ENCODE measurements at places on chromosomes 6 and 20.

GRCh38 chr6:32129297-32130088, 595 bp downstream of the FKBPL start:
- DNase-seq = no peak

DNA sequence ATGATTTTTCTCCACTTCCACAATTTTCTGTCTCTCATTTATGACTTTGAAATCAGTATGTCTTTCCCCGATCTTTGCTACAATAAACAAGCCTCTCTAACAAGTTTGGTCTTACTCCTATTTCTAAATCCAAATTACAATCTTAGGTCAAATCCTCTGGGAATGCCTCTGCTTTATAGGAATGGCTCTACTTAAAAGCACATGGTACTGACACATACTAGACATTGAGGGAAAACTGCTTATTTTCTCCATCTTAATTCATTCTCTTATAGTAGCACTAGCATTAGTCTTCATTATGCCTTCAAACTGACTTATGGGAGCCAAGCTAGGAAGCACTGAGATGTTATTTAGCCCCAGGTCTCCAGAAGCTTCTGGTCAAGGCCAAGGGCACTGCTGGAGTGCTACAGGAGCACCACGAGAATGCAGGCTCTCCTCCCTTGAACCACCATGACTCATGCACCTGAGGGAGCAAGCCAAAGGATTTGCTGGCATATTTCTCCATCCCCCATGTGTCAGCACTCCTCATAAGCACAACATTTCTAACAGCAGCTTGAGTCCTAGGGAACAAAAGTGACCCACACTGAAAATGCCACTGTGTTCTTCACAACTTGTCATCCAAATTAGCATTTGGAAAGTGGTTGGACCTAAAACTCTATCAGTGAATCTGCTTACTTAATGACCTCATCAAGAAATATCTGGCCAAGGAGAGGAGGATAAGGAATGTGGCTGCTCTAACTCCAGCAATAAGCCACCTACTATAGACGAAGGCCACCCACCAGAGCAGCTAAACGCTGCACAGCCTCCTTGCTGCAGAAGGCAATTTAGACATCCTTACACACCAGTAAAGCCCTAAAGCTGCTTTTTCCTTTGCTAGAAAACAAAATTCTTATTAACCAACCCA, 156.8 kb upstream of the KCNQ5 start:
- no peak for DNase-seq

- DNase-seq = no peak
Measured at GRCh38 chr6:11015102-11015501, 29.0 kb downstream of the ELOVL2 start.

- no peak for DNase-seq
Measured at GRCh38 chr20:3042625-3043024, 797 bp upstream of the GNRH2 start.

DNA sequence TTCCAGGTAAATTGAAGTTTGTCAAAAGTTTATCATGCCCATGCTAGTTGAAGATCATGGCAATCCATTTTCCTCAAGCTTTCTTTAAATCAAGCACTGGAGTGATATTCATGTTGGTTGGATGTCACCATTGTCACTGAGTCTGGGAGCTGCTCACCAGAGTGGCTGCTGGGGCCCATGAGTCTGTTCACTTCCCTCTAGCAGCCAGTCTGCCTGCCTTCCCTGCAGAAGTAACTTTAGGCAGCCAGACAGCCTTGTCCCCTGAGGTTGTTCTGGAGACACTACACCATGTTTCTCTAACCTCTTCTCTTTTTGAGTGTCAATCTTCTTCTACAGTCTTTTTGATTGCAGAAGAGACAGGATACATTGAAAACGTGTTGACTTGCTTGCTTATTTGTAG, 5.5 kb downstream of the SIRT5 start:
- no peak for DNase-seq

DNA sequence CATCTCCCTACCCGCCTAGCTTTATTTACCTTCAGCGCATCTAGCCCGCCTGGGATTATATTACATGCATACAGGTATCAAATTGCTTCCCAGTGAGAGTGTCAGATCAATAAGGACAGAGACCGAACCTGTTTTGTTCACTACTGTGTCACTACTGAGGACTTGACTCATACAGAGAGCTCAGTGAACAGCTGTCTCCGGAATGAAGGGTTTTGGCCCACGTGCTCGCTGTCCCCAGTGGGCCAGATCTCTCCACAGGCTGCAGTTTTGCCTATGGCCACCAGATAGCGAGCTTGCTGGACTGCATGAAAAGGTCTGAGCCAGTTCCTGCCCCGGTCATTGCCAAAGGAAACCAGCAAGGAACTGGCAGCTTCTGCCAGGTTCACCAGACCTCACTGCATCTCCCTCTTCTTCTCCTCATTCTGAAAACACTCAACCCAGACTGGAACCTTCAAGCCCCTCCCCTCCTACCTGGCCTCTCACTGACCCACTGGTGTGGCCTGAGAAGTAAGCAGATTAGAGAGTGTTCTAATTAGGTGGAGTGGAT, 150.8 kb downstream of the ZMYND8 start:
- no peak for DNase-seq

DNA sequence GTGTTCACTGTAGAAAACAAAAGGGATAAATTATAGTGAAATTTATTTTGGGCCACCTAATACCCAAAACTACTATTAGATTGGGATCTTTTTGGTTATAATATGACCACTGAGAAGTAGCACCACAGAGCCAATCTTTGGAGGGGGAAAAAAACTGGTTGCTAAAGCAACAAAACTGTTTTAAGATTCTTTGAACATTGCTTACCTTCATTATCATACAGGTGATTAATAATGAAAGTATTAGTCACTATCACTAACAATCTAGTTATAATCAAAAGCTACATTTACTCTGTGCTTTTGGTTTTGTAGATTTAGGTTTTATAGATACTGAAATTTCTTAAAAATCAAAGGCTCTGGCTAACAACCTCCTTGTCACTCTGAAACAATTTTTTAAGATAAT, 31.7 kb downstream of the STX7 start:
- no peak for DNase-seq

DNA sequence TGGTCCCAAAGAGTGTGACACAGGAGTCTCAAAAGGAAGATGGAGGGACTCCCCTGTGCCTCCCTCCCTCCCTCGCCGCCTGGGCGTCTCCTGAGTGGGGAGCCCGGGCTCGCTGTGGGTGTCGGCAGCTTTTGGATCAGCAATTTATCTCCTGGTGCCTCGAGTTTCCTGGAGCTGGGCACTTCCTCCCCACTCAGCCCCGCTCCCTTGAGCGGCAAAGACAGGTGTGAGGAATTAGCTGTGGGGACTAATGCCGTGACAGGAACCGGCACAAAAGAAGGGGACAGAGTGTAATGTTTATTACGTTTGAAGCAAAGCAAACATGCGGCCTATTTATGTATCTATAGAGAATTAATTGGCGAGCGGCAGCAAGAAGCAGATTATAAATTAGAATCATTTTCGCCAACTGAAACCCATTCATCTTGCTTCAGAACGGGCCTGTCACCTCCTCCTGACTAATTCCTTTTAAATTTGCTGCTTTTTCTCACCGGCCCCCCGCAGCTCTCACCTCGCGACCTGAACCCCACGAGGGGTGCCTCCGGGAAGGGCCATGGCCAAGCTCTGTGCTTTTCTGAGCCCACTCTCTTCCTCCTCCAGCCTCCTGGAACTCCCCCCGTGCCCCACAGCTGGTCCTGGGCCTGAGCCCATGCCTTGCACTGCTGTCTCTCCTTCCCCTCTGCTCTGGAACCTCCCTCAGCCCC, 8.8 kb upstream of the CDH22 start:
- DNase-seq = no peak

DNA sequence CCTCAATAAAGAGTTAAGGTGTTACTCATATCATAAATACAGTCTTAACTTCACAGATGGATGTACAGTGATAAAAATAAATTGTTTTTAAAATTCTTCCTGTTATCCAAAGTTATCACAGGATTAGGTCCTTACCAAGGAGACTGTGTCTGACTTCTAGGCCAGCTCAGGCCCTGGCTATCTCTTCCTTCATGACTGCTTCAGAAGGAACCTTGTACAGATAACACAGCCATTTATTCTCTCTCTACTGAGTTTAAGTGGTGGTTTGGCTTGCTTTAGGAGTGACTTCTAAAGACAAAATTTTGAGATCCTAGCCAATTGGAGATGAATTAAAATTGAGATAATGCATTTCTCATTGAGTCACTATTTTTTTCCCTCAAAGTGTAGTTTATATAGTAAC, 40.8 kb upstream of the RNF182 start:
- no peak for DNase-seq

DNA sequence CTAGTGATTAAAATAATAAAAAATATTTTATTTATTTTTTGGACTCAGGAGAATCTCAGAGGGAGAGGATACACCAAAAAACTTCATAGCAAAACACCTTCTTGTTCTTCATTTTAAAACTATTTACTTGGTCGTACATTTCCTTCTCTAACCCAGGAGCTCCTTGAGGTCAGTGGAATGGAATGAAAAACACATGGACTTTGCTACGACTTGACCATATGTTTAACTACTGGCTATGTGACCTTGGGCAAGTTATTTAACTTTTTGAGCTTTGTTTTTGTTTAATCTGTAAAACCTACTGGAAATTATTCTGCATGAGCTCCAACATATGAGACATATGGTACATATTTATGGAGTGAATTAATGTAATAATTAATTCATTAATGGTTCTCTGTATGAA, 1005.5 kb upstream of the CITED2 start:
- no peak for DNase-seq

- DNase-seq = no peak
Measured at GRCh38 chr20:6562111-6562510, 205.4 kb upstream of the BMP2 start.

DNA sequence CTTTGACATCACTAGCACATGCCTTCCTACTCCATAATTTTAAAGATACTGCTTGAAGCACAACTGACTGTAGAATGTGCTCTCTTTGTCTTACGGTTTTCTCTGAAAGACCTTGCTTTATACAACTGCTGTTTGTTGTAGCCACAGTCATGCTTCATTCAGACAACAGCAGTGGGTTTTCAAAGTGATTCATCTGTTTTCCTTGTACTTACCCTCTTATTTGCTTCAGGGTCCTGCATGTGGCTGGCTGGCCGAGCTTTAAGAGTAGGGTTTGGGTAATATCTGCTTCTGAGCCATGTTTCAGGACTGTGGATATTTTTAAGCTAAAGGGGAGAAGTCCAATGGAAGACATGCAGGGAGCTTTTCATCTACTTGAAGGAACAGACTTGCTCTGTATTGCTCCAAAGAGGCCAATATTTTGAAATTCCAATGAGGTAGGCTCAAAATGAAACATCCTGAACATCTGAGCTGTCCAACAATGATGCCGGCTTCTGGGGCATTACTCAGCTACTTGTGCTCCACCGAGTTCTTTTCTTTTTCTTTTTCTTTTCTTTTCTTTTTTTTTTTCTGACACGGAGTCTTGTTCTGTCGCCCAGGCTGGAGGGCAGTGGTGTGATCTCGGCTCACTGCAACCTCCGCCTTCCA, 160.2 kb upstream of the SGK1 start:
- no peak for DNase-seq

- DNase-seq = no peak
Measured at GRCh38 chr20:2752567-2753460, 47.6 kb downstream of the CPXM1 start.

All from activated T-helper 1 cell treated with anti-CD3 and anti-CD28 coated beads, Interleukin-2, amount 50 U/mL, for 16 hours (primary cell).